Esophagus squamous epithelium (tissue), 5 donors: ENCODE measurements at places on chromosomes 16 and 17.

GRCh38 chr17:77320485-77321256, 179.9 kb downstream of the SEC14L1 start:
- no peak for DNase-seq

GRCh38 chr16:65319621-65320231, 197.9 kb upstream of the CDH11 start:
- no peak for DNase-seq

DNA sequence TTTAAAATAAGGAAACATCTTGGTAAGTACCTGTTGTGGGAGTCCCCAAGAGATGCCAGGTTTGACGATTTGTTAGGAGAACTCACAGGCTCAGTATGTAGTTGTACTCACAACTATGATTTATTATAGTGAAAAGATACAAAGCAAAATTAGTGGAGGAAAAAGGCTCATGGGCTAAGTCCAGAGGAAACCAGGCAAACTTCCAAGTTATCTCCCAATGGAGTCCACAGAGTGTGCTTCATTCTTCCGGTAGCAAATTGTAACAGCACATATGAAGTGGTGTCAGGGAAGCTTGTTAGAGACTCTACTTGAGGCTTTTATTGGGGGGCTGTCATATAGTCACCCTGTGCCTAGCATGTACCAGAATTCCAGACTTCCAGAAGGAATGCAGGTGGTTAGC, 2.3 kb downstream of the DDX19A start:
- DNase-seq, result no peak

DNA sequence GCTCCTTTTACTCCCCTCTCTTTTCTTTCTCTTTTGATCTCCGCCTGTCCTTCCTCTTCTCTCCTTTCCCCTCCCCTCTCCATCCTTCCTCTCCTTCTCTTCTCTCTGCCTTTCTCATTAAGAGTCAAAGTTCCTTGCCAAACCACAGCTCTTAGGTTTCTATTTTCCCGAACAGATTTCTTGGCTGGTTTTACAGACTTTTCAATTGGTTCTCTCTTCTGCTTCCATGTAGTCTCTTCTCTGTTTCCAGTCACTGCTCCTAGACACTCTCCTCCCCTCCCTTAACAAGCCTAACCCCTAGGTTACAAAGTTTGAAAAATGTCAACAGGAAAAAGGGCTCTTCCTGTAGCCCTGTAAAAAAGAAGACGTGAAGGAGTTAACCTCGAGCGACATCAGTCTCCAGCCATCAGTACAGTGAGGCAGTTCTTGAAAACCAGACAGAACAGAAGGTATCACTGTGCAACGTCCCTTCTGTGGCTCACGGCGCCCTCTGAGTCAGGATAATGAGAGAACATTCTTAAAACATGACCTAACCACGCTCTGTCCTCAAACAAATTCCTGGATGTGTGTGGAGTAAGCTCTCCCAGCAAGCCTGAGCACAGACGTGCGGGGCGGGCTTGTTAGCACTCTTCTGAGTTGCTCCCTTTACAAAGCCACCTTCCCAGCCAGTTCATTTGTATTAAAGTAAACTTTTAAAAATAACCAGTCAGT, 11.6 kb upstream of the MARCHF10 start:
- no peak for DNase-seq

GRCh38 chr16:59021751-59022150, 287.6 kb upstream of the GOT2 start:
- no peak for DNase-seq

DNA sequence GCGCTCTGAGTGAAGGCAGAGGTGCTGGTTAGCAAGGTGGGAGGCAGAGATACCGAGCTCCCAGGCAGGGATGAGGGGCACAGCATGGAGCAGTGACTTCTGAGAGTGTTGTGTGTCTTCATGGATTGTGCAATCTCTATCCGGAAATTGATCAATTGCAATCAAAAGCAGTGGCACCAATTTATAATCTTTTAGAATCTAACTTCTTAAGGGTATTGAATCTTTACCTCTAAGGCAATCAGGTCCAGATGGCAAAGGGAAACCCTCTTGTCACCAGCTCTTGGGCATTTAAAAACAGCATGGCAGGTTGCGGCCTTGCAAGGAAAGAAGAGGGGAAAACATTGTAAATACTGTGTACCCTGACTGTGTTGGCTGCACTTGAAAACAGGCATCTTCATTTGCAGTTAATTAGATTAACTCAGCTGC, 58.0 kb upstream of the MRTFB start:
- DNase-seq, result no peak
